Fibroblast of skin of right quadriceps (primary cell): ENCODE measurements at places on chromosomes 2 and 18.

GRCh38 chr2:159111346-159111927 lies 143.0 kb downstream of the TANC1 start:
- DNase-seq: no peak

- DNase-seq: no peak
Observed at GRCh38 chr2:132641819-132642218, 28.2 kb downstream of the LYPD1 start.

- no peak for DNase-seq
Observed at GRCh38 chr2:173488861-173489260, 134.2 kb downstream of the CDCA7 start.

DNA sequence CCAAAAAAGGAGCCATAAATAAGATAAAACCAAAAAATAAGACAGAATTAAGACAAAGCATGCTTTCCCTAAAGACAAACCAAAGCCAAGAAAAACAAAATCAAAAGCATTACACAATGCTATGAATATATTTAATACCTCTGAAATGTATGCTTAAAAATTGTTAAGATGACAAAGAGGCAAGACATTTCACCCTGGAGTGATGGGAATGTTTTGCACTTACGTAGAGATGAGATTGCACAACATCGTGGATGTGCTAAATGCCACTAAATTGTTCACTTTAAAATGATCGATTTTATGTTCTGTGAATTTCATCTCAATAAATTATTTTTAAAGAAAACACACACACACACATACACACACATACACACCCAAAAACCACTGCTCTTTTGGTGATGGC lies 386.6 kb upstream of the KLHL29 start:
- DNase-seq: peak; percentile 44
